Thoracic aorta endothelial cell (primary cell): ENCODE measurements at places on chromosomes 5 and 9. TPM values are rescaled to one million over a fixed set of nuclear protein-coding genes. Genes with fewer than 3 reads are reported as not detected.

LHX6 gene
- under 0.01 and 0.29 TPM in 2 replicates for total RNA-seq

CDH18 gene
- total RNA-seq = not detected in 2 replicates

GPR151 gene
- total RNA-seq = not detected in 2 replicates

ARSI gene
- total RNA-seq = not detected in 2 replicates

IL13 gene
- total RNA-seq = not detected in 2 replicates

ORM2 gene
- total RNA-seq = not detected in 2 replicates

ZDHHC11B gene
- total RNA-seq = under 0.01 and 0.14 TPM in 2 replicates

TLE1 gene
- 40.3 and 47.3 TPM in 2 replicates for total RNA-seq

SLC4A9 gene
- not detected in 2 replicates for total RNA-seq

ZNF883 gene
- total RNA-seq = 0.07 and 0.53 TPM in 2 replicates

TBC1D13 gene
- 20.5 and 22.1 TPM in 2 replicates for total RNA-seq

ZNF366 gene
- total RNA-seq = 0.53 and 2.0 TPM in 2 replicates

SYNPO gene
- 25.9 and 32.5 TPM in 2 replicates for total RNA-seq

PRDM9 gene
- total RNA-seq = not detected in 2 replicates

OR13C3 gene
- total RNA-seq = not detected in 2 replicates

CCL28 gene
- 1.5 and 2.4 TPM in 2 replicates for total RNA-seq

C9orf153 gene
- 0.22 and 0.27 TPM in 2 replicates for total RNA-seq

IRX1 gene
- total RNA-seq = 0.07 TPM in 1 of 2 replicates, not detected in the other

MEIKIN gene
- total RNA-seq = not detected in 2 replicates

CATSPER3 gene
- total RNA-seq = not detected in 2 replicates

PFN3 gene
- not detected in 2 replicates for total RNA-seq

FIBCD1 gene
- total RNA-seq = not detected in 2 replicates

CDO1 gene
- total RNA-seq = 1.5 and 3.5 TPM in 2 replicates

C5orf52 gene
- not detected in 2 replicates for total RNA-seq

PALM2AKAP2 gene
- total RNA-seq = 0.22 and 1.2 TPM in 2 replicates

GFRA3 gene
- not detected in 2 replicates for total RNA-seq

PCDHGB4 gene
- total RNA-seq = 5.6 and 9.7 TPM in 2 replicates

TTC23L gene
- 0.07 TPM in 1 of 2 replicates, not detected in the other for total RNA-seq

DNAJC21 gene
- 37.2 and 38.3 TPM in 2 replicates for total RNA-seq

C1QTNF2 gene
- not detected in 2 replicates for total RNA-seq

SPATA6L gene
- 1.8 and 2.3 TPM in 2 replicates for total RNA-seq

SLC35D2 gene
- total RNA-seq = 19.4 and 24.1 TPM in 2 replicates

PCDHGA2 gene
- 1.1 and 1.2 TPM in 2 replicates for total RNA-seq

TRIM36 gene
- total RNA-seq = 0.43 and 1.5 TPM in 2 replicates

TPPP gene
- total RNA-seq = under 0.01 and 0.36 TPM in 2 replicates

CBY3 gene
- total RNA-seq = not detected in 2 replicates

FNBP1 gene
- total RNA-seq = 40.5 and 64.9 TPM in 2 replicates

RGS7BP gene
- 7.3 and 16.2 TPM in 2 replicates for total RNA-seq

FST gene
- total RNA-seq = 58.4 and 88.6 TPM in 2 replicates

EQTN gene
- total RNA-seq = not detected in 2 replicates

ANKRD55 gene
- 0.57 and 2.9 TPM in 2 replicates for total RNA-seq

POLR1E gene
- total RNA-seq = 28.9 and 30.7 TPM in 2 replicates

SHISAL2B gene
- not detected in 2 replicates for total RNA-seq

PLPPR1 gene
- 0.79 and 1.1 TPM in 2 replicates for total RNA-seq

PCDHA3 gene
- 0.13 and 0.14 TPM in 2 replicates for total RNA-seq

C7 gene
- 1.7 TPM in 1 of 2 replicates, not detected in the other for total RNA-seq

PTPRD gene
- 1.6 and 5.0 TPM in 2 replicates for total RNA-seq

MSX2 gene
- total RNA-seq = 0.13 and 0.79 TPM in 2 replicates
